ENCODE measurements at places on chromosomes 16 and 17.

DNA sequence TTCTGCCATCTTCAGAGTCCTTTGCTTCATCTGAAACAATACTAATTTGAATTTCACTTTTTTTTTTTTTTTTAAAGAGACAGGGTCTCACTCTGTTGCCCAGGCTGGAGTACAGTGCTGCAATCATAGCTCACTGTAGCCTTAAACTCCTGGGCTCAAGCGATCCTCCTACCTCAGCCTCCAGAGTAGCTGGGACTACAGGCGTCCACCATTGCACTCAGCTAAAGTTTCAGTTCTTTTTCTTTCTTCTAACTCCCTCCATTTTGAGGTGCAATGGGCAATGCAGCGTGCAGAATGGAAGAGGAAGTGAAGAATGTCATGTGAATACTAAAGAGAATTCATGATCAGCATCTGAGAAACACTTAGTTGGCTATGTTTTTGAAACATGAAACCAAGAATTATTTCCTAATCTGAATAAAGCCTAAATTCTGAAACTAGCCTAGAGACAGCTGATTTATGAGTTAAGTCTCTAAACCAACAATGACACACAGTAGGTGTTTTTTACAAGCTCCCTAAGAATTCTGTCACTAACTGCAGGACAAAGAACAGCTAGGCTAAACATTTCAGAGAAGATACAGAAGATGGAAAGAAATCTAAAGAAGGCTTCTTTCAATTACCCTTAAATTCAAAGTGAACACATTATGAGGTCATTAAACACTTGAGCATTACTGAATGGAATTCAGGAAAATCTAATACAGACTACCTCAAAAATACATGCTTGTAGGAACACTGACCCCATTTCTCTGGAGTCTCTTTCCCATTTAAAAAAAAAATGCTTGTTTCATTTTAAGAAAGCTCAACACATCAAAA is 21.0 kb downstream of the SNN start:
- H3K4me3 ChIP-seq = no peak overlapping the region
- H3K36me3 ChIP-seq = peaks cover 2% of the 10 kb centered on the region
- H3K27ac ChIP-seq = no peak overlapping the region
- no peaks in the 10 kb centered on the region for H3K4me1 ChIP-seq
- H3K27me3 ChIP-seq = no peaks in the 10 kb centered on the region

DNA sequence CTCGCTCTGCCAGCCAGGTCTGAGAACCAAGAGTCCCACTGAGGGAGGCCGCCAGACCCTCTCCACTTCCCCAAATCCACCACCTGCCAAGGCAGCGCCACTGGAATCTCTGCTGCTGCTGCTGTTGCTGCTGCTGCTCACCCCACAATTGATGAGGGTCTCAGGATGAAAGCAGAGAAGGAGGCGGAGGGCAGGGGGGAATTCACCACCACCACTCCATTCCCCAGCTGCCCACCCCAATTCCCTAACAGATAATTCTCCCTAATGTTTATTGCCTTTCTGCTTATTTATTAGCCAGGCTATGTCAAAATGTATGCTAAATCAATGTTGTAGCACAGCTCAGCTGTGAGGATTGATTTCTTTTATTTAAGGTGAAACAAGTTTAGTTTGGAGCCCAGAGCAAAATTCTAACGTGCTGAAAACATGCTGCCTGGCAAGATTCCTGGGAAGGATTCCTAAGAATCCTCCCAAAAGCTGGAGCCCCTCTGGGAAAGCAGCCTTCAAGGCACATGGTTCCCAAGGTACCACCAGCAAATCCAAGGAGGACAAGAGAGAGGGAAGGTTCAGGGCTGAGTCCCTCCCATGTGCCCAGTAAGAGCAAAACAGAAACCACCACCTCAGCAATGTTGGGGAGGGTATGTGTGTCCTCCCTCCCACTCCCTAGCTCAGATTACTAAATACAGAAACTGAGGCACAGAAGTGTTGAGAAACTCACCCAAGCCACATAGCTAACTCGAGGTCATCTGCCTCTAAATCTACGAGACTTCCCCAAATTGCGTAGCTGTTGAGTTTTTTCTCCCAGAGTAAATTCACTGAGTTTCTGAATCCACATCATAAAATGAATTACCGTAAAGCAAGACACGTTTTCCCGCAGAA is 12.2 kb upstream of the CDH5 start:
- H3K27me3 ChIP-seq = no peaks in the 10 kb centered on the region
- H3K27ac ChIP-seq = peak overlapping the region; percentile 30
- no peak overlapping the region for H3K4me3 ChIP-seq
- DNase-seq = no peak

DNA sequence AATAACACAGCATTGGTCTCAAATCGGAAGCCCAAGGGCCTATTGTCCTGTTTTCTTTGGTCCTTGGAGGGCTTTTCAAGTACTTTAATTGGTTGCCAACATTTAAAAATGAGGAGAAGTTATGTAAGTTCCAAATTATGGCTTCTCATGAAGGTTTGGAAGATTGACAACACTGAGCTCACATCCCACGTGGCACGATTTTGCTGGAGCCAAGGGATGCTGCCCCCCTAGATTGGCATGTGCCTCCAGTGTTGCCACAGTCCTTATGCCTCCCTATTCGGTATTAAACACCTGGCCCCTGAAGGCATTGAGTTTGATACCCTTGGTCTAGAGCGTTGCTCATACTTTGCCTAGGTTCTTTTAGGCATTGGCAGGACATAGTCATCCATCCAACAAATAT is 108.0 kb downstream of the ZNF18 start:
- no peak for DNase-seq
- no peak overlapping the region for H3K27ac ChIP-seq

DNA sequence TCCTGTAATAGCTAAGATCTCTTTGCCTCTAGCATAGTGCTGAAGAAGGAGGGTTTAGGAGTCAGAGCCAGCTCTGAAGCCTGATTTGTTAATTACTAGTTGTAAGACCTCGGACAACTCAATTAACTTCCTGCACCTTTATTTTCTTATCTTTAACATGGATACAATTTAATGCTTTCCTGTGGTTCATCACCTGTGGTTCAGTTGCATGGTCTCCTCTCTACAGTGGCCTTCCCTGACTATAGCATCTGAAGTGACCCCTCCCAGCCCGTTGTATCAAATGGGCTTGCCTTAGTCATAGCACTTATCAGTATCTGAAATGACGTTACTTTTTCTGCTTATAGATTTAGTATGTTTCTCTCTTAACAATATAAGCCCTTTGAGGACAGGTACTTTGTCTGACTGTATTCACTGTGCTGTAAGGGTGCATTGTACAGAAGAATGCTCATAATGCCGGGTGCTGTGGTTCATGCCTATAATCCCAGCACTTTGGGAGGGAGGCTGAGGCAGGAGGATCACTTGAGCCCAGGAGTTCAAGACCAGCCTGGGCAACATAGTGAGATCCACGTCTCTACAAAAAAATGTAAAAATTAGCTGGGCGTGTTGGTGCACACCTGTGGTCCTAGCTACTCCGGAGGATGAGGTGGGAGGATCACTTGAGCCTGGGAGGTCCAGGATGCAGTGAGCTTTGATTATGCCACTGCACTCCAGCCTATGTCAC is 2.6 kb upstream of the NDE1 start:
- no peaks in the 10 kb centered on the region for H3K36me3 ChIP-seq
- no peaks in the 10 kb centered on the region for H3K27me3 ChIP-seq
- peaks cover 17% of the 10 kb centered on the region for H3K4me1 ChIP-seq
- no peak overlapping the region for H3K27ac ChIP-seq

DNA sequence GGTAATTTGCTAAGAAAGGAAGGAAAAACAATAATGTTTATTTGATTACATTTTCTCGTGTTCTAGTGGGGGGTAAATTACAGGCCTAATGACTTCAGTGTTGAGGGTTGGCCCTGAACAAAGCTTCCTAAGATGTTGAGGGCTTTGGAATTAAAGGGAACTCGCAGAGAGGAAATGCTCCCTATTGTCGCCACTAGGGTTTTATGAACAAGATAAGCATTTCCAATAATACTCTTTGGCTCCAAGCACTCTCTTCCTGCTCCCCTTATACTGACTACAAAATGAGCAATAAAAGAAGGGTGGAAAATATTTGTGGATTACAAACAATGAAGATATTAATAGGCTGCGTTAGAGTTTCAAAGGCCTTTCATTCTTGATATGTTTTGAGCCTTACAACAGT is 363.6 kb downstream of the HS3ST3B1 start:
- H3K27ac ChIP-seq = no peak overlapping the region
- DNase-seq = no peak
- H3K36me3 ChIP-seq = no peaks in the 10 kb centered on the region
- no peak overlapping the region for H3K4me3 ChIP-seq

GRCh38 chr17:77829843-77830799 is 128.4 kb upstream of the TNRC6C start:
- no peaks in the 10 kb centered on the region for H3K27me3 ChIP-seq
- DNase-seq = peak; percentile 25
- H3K36me3 ChIP-seq = no peaks in the 10 kb centered on the region
- no peak overlapping the region for H3K27ac ChIP-seq
- H3K4me1 ChIP-seq = peaks cover 5% of the 10 kb centered on the region
- H3K4me3 ChIP-seq = no peak overlapping the region

GRCh38 chr17:57892820-57893595 is 43.2 kb upstream of the MRPS23 start:
- peaks cover 27% of the 10 kb centered on the region for H3K4me1 ChIP-seq
- peak overlapping the region; percentile 90 for H3K27ac ChIP-seq
- no peaks in the 10 kb centered on the region for H3K36me3 ChIP-seq
- no peaks in the 10 kb centered on the region for H3K27me3 ChIP-seq
- peak; percentile 86 for DNase-seq

- H3K4me3 ChIP-seq = no peak overlapping the region
- H3K4me1 ChIP-seq = peaks cover 25% of the 10 kb centered on the region
- no peak for DNase-seq
- H3K27me3 ChIP-seq = no peaks in the 10 kb centered on the region
- H3K27ac ChIP-seq = no peak overlapping the region
These were observed 9.0 kb downstream of the C17orf99 start for GRCh38 chr17:78154903-78155811.

GRCh38 chr16:85246473-85246872 is 134.2 kb upstream of the CIBAR2 start:
- no peak overlapping the region for H3K27ac ChIP-seq
- H3K36me3 ChIP-seq = no peaks in the 10 kb centered on the region
- H3K4me1 ChIP-seq = no peaks in the 10 kb centered on the region

DNA sequence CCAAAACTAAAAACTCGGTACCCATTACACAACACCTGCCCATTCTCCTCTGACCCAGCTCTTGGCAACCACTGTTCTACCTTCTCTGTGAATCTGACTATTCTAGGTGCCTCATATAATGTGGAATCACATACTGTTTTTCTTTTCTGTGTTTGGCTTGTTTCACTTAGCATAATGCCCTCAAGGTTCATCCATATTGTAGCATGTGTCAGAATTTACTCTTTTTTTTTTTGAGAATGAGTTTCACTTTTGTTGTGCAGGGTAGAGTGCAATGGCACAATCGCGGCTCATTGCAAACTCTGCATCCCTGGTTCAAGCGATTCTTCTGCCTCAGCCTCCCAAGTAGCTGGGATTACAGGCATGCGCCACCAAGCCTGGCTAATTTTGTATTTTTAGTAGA is 59.5 kb upstream of the RBL2 start:
- DNase-seq = no peak
- H3K36me3 ChIP-seq = no peaks in the 10 kb centered on the region
- H3K4me3 ChIP-seq = no peak overlapping the region

DNA sequence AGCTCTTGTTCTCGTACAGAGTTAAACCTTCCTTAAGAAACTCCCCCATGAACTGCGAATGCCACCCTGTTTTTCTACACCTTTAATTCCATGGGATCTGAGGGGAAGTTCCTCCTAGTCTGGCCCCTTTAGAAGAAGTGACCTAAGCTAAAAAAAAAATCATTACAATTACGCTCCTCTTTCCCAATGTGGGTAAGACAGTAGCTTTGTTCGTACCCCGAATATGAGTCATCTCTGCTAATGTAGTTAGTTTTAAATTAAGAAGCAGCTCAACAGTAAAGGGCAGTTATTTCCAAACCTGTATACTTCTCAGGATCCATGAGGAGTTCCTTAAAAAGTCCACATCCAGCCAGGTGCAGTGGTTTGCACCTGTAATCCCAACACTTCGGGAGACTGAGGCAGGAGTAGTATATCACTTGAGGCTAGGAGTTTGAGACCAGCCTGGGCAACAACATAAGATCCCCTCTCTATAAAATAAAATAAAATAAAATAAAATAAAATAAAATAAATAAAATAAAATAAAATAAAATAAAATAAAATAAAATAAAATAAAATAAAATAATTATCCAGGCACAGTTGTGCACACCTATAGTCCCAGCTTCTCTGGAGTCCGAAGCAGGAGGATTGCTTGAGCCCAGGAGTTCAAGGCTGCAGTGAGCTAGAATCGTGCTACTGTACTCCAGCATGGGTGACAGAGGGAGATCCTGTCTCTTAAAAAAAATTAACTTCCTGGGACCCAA is 26.1 kb downstream of the RCVRN start:
- H3K4me1 ChIP-seq = no peaks in the 10 kb centered on the region
- H3K27me3 ChIP-seq = no peaks in the 10 kb centered on the region
- no peaks in the 10 kb centered on the region for H3K36me3 ChIP-seq
- no peak for DNase-seq

DNA sequence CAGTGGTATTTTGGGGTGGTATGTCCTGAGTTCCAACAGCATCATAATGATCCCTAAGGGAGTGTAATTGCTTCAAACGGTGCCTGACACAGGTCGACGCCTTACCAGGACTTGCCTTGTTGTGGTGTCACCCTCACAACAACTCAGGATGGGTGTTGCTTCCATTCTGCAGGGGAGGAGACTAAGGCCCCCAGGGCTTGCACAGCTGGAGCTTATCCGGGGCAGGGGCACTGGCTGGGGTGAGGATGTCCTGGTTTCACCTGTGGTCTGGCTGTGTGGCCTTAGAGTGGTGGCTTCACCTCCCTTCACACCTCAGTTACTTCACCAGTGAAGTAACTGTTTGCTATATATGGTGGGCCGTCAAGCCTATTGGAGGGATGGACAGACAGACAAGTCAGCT is 23.3 kb downstream of the LLGL2 start:
- no peak overlapping the region for H3K4me3 ChIP-seq
- peak overlapping the region; percentile 68 for H3K27ac ChIP-seq
- peaks cover 2% of the 10 kb centered on the region for H3K36me3 ChIP-seq
- peaks cover 46% of the 10 kb centered on the region for H3K4me1 ChIP-seq

GRCh38 chr16:50744881-50745280 is 3.0 kb downstream of the CYLD start:
- H3K27me3 ChIP-seq = no peaks in the 10 kb centered on the region
- no peak overlapping the region for H3K27ac ChIP-seq

DNA sequence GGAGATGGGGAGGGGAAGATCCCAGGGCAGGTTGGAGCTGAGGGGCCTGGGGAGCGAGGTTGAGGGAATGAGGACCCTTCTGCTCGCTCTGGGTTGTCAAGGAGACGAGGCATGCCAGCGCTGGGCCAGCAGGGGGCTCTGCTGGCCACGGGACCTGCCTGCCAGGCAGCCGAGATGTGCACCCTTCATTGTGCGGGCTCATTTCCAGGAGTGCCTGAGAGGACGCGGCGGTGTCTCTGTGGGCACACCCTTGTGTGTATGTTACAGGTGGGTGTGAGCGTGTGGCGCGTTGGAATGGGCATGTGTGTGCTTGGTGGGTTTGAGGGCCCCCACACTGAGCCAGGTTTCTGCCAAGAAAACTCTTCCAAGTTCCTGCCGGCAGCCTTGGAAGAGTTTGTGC is 15.9 kb downstream of the ARHGAP23 start:
- H3K4me1 ChIP-seq = peaks cover 19% of the 10 kb centered on the region
- H3K4me3 ChIP-seq = no peak overlapping the region
- H3K36me3 ChIP-seq = no peaks in the 10 kb centered on the region
- no peaks in the 10 kb centered on the region for H3K27me3 ChIP-seq

Measured in Caco-2 (cell line).